ENCODE measurements at places on chromosomes 7 and 10. TPM values are rescaled to one million over a fixed set of nuclear protein-coding genes. Genes with fewer than 3 reads are reported as not detected.
A peak's percentile ranks its signal among the peaks of the same experiment; 100 is the strongest.

- no peaks in the 10 kb centered on the region for H3K4me1 ChIP-seq
- DNase-seq = no peak
- no peak overlapping the region for H3K27ac ChIP-seq
These were observed 7.6 kb upstream of the SUPV3L1 start for GRCh38 chr10:69172241-69172982.

GRCh38 chr10:67864607-67865371 is 19.7 kb upstream of the SIRT1 start:
- H3K27ac ChIP-seq = no peak overlapping the region
- DNase-seq = peak; percentile 47
- no peaks in the 10 kb centered on the region for H3K36me3 ChIP-seq
- H3K4me3 ChIP-seq = no peak overlapping the region
- H3K4me1 ChIP-seq = no peaks in the 10 kb centered on the region
- H3K27me3 ChIP-seq = no peaks in the 10 kb centered on the region

- DNase-seq = peak; percentile 65
- no peak overlapping the region for H3K4me3 ChIP-seq
- H3K27ac ChIP-seq = no peak overlapping the region
- no peaks in the 10 kb centered on the region for H3K4me1 ChIP-seq
- H3K27me3 ChIP-seq = no peaks in the 10 kb centered on the region
These were observed 336.3 kb upstream of the MAGI2 start for GRCh38 chr7:79789584-79790345.

DNA sequence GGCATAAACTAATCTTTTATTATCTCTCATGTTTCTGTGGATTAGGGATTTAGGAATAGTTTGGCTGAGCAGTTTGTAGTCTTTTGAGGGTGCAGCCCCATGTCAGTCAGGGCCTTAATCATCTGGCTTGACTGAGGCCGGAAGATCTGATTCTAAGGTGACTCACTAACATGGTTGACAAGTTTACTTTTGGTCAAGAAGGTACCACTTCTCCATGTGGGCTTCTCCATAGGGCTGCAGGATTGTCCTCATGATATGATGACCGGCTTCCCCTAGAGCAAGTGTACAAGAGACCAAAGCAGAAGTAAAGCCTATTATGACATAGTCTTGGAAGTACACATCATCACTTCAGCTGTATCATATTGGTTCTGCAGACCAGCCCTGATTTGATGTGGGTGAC is 45.9 kb upstream of the OIT3 start:
- H3K4me3 ChIP-seq = no peak overlapping the region
- no peak overlapping the region for H3K27ac ChIP-seq
- H3K36me3 ChIP-seq = peaks cover 7% of the 10 kb centered on the region
- DNase-seq = no peak

DNA sequence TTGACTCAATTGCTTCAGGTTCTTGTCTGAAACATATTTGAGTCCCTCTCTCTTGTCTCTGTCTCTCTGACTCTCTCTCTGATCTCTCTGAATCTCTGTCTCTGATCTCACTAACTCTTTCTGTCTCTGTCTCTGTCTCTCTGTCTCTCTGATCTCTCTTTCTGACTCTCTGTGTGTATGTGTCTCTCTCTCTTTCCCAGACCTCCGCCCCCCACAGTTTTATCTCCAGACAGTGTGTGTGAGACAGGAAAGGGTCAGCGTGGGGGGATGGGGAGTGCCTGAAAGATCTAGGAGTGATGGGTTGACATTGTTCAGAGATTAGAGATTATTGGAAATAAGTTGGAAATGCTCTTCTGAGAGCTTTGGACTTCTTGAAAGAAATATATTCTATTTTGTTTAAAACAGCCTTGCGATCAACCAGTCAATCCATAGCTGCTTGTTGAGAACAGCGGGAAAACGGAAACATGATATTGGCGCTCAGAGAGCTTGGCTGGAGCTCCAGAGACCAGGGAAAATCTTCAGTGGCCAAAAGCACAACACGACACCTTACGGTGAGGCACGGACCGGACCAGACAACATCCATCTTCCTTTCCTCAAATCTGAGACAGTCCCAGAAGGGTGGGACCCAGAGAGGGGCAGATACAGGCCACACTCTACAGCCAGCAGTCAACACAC is 35.5 kb downstream of the CALML3 start:
- H3K27me3 ChIP-seq = peaks cover 6% of the 10 kb centered on the region
- peak overlapping the region; percentile 29 for H3K27ac ChIP-seq
- H3K4me3 ChIP-seq = no peak overlapping the region
- DNase-seq = peak; percentile 63
- peaks cover 37% of the 10 kb centered on the region for H3K4me1 ChIP-seq
- no peaks in the 10 kb centered on the region for H3K36me3 ChIP-seq

DNA sequence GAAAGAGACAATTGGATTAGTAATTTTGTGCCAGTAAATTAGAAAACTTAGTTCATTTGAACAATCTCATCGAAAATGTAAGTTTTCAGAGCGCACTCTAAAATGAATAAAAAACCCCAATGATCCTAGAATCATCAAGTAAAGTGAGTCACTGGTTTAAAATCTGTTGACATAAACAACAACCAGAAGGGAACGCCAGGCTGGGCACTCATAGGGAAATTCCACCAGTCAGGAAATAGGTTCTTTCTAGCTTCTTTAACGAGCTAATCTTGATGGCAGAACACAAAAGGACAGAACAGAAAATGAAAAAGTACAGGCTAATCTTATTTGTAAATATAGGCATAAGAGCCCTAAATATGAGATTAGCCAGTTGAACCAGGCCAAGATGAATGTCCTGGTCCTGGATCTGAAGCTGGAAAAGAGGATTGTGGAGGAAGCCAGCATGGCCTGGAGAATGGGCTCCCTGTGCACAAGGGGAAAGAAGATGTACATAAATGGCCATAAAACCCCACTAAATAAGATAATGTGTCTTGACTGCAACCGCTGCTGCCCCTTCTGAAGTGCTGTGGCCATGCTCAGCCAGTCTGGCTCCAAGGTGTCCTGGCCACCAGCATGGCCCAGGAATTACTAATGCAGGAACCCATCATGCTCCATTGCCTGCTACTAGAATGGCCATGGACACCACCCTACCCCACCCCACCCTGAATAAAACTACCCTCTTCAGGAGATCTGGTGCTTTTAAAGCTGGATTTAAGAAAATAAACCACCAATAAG is 114.0 kb downstream of the WDFY4 start:
- H3K27me3 ChIP-seq = no peaks in the 10 kb centered on the region
- no peak for DNase-seq
- peaks cover 11% of the 10 kb centered on the region for H3K4me1 ChIP-seq
- no peak overlapping the region for H3K4me3 ChIP-seq
- H3K36me3 ChIP-seq = no peaks in the 10 kb centered on the region

- H3K4me1 ChIP-seq = peaks cover 5% of the 10 kb centered on the region
- DNase-seq = peak; percentile 66
- no peak overlapping the region for H3K27ac ChIP-seq
- H3K4me3 ChIP-seq = no peak overlapping the region
- H3K27me3 ChIP-seq = no peaks in the 10 kb centered on the region
These were observed 193.8 kb upstream of the DPP6 start for GRCh38 chr7:153858355-153858754.

- DNase-seq = no peak
- peaks cover 20% of the 10 kb centered on the region for H3K4me1 ChIP-seq
- H3K27ac ChIP-seq = no peak overlapping the region
- no peaks in the 10 kb centered on the region for H3K36me3 ChIP-seq
These were observed 16.0 kb downstream of the CHST15 start for GRCh38 chr10:124077208-124077993.

DNA sequence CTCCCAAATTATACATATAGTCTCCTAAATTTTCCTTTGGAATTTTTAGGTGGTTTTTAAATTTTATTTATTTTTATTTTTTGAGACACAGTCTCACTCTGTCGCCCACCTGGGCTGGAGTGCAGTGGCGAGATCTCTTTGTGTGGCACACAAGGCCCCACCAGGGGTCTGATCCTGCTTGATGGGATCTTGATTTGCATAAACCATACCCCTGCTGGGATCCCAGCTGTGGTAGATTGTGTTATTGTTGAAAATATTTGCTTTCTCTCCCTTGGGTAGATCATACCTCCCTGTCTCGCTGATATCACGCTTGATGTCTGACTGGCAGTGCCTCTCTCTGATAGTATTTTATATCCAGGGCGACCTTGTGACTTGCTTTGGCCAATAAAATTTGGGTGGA is 5.6 kb upstream of the MUC3A start:
- no peak overlapping the region for H3K4me3 ChIP-seq
- H3K36me3 ChIP-seq = no peaks in the 10 kb centered on the region
- H3K27ac ChIP-seq = no peak overlapping the region
- no peaks in the 10 kb centered on the region for H3K4me1 ChIP-seq

GRCh38 chr10:79608505-79609375 is 2.0 kb upstream of the SFTPA1 start:
- H3K4me1 ChIP-seq = no peaks in the 10 kb centered on the region
- H3K27me3 ChIP-seq = peaks cover 2% of the 10 kb centered on the region

GRCh38 chr10:71597821-71598498 is 121.6 kb downstream of the C10orf105 start:
- no peaks in the 10 kb centered on the region for H3K36me3 ChIP-seq
- peak; percentile 56 for DNase-seq
- no peak overlapping the region for H3K4me3 ChIP-seq
- no peaks in the 10 kb centered on the region for H3K27me3 ChIP-seq
- H3K27ac ChIP-seq = peak overlapping the region; percentile 71

- H3K36me3 ChIP-seq = no peaks in the 10 kb centered on the region
- H3K27ac ChIP-seq = no peak overlapping the region
- H3K4me3 ChIP-seq = no peak overlapping the region
- H3K27me3 ChIP-seq = no peaks in the 10 kb centered on the region
These were observed 7.4 kb upstream of the CYCS start for GRCh38 chr7:25132430-25132829.

DNA sequence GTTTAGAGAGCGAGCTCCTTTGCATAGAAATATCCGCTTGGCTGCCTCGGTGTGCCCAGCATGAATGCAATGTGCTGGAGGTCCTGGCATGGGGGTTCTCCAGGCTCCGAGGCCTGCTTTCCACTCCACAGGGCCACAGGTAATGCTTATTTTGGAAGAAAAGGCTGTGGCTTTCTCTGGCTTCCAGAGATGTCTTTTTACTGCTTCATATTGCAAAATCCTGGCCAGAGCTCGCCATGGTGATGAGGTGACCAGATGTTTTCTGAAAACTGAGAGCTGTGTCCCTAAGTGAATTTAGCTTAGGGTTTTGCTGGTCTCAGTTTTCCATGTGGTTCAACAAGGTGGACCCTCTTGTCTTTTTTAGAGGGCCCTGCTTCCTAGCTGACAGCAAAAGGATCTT is 65.2 kb downstream of the BMPER start:
- peaks cover 5% of the 10 kb centered on the region for H3K36me3 ChIP-seq
- peaks cover 12% of the 10 kb centered on the region for H3K4me1 ChIP-seq
- peak overlapping the region; percentile 60 for H3K27ac ChIP-seq
- peak; percentile 87 for DNase-seq
- H3K27me3 ChIP-seq = no peaks in the 10 kb centered on the region

- no peak overlapping the region for H3K27ac ChIP-seq
- H3K27me3 ChIP-seq = no peaks in the 10 kb centered on the region
- peak; percentile 83 for DNase-seq
- peaks cover 27% of the 10 kb centered on the region for H3K36me3 ChIP-seq
These were observed 24.2 kb downstream of the TACR2 start for GRCh38 chr10:69392481-69393000.

DNA sequence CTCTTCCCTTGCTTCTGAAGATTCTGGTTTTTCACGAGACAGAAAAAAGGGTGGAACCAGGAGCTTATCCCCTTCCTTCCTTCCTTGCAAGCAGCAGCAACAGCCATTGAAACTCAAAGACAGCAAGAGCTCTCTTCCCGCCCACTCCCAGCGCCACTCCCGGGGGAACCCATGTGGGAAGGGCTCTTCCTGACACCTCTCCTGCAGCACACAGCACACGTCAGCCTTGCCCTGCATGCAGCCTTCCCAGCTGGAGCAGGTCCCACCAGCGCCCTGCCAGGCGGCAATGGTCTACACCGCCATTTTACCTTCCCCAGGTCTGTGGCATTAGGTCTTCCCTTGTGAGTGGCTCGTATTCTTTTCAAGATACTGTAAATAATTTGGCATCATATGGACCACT is 161.8 kb downstream of the MGMT start:
- H3K27ac ChIP-seq = no peak overlapping the region
- H3K36me3 ChIP-seq = no peaks in the 10 kb centered on the region
- DNase-seq = peak; percentile 54

DNA sequence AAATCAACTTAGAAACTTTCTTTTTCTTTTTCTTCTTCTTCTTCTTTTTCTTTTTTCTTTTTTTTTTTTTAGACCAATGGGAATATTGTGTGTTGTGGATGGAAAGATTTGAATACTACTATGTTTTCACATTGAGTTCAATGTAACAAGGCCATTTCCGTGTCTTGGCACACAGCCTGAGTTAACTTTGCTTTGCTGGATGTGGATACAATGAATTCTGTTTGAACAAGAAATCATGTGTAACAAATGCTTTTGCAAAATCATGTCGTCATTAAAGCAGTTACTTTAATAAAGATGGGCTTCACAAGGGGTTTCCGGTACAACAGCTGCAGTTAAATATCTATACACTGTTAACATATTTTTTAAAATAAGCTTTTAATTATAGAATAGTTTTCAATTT is 13.5 kb upstream of the ENTPD1 start:
- peak; percentile 76 for DNase-seq
- no peak overlapping the region for H3K4me3 ChIP-seq
- no peaks in the 10 kb centered on the region for H3K36me3 ChIP-seq
- H3K27ac ChIP-seq = peak overlapping the region; percentile 86
- H3K4me1 ChIP-seq = peaks cover 6% of the 10 kb centered on the region

DNA sequence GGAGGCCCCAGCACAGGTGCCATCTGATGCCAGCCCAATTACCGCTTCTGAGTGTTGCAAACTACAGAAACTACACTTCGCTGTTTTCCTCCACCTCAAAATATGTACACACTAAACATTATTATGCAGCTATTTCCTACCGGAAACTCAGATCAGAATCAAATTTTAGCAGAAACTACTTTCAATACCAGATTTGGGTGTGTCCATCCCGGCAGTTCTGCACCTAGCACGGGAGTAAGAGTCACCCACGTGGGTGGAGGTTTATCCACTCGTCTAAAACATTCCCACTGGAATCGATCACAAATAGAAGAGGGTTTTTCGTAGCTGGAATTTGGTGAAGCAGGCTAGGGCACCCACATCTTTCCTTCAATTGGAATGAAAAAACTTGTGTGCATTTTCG is 214.4 kb upstream of the PRKCQ start:
- no peaks in the 10 kb centered on the region for H3K27me3 ChIP-seq
- no peak for DNase-seq
- peaks cover 5% of the 10 kb centered on the region for H3K4me1 ChIP-seq
- no peak overlapping the region for H3K27ac ChIP-seq

GRCh38 chr10:129888784-129889616 is 75.1 kb downstream of the EBF3 start:
- DNase-seq = peak; percentile 75
- no peak overlapping the region for H3K4me3 ChIP-seq
- peaks cover 16% of the 10 kb centered on the region for H3K36me3 ChIP-seq
- H3K27me3 ChIP-seq = no peaks in the 10 kb centered on the region
- H3K27ac ChIP-seq = peak overlapping the region; percentile 57
- H3K4me1 ChIP-seq = peaks cover 73% of the 10 kb centered on the region

Gene LOXL4
- 9.7 TPM for total RNA-seq

Gene LIPJ
- 0.13 TPM for total RNA-seq

Gene VAX1
- total RNA-seq = not detected

Gene PON1
- total RNA-seq = 0.31 TPM

Gene ZCWPW1
- 5.2 TPM for total RNA-seq

Gene FAM24A
- not detected for total RNA-seq

Gene SRRM3
- 0.31 TPM for total RNA-seq

Gene MALSU1
- 94.2 TPM for total RNA-seq

Gene ZNF485
- 5.1 TPM for total RNA-seq

Gene FAM20C
- total RNA-seq = 24.0 TPM

Gene IFIT1B
- 1.1 TPM for total RNA-seq

Gene H2BK1
- total RNA-seq = not detected

Gene SLF2
- total RNA-seq = 113 TPM

Gene NKX6-2
- not detected for total RNA-seq

Gene NKX2-3
- 0.62 TPM for total RNA-seq

Gene SAMD9L
- 11.8 TPM for total RNA-seq

Gene PTN
- 73.8 TPM for total RNA-seq
